Activated CD8-positive, alpha-beta memory T cell treated with anti-CD3 and anti-CD28 coated beads for 4 hours (primary cell): ENCODE measurements at places on chromosomes 3 and 15.

DNA sequence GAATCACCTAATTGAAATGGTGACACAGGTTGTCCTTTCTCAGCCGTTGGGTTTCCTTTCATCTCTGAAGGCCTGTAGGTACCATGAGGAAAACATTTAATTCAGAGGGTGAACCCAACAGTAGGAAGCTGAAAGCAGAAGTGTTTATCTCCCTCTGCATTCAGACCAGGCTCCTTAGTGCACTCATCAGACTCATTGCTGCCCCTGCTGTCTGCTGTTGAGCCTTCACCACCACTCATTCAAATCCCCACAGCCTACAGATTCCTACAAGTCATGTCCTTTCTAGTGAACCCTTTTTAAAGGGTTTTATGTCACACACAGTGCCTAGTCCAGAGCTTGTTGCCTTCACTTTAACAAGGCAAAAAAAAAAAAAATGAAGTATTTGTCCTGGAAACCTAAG lies 13.4 kb downstream of the WDR48 start:
- no peak for DNase-seq

GRCh38 chr3:101720851-101721840 lies 3.3 kb upstream of the CEP97 start:
- DNase-seq, result no peak

GRCh38 chr3:165644331-165644730 lies 192.9 kb downstream of the BCHE start:
- no peak for DNase-seq

GRCh38 chr3:81909796-81910195 lies 148.4 kb upstream of the GBE1 start:
- DNase-seq, result no peak

DNA sequence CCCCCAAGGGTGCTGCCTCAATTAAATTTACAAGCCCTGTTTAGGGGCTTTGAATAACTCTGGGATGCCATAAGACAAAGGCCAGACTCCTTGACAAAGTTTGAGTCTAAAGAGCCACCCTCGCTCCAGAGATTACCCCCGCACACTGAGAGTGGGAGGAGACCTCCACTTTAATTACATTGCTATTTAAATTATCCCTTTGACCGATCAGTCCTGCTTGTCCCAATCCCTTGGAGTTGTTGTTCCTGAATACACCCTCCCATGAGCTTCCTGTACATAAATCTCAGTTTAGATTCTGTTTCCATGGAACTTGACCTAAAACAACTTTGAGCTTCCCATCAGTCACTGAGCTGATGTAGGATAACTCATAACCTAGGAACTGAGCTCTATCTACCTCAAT lies 596.3 kb downstream of the PYDC2 start:
- no peak for DNase-seq

GRCh38 chr3:103367481-103367880 lies 932.7 kb downstream of the ZPLD1 start:
- no peak for DNase-seq

- no peak for DNase-seq
These were observed 363.3 kb downstream of the ULK4 start for GRCh38 chr3:41598402-41599126.

- DNase-seq, result no peak
These were observed 118.2 kb upstream of the THBS1 start for GRCh38 chr15:39462691-39463090.

- DNase-seq, result no peak
These were observed 127.0 kb downstream of the STAG1 start for GRCh38 chr3:136624894-136625815.

DNA sequence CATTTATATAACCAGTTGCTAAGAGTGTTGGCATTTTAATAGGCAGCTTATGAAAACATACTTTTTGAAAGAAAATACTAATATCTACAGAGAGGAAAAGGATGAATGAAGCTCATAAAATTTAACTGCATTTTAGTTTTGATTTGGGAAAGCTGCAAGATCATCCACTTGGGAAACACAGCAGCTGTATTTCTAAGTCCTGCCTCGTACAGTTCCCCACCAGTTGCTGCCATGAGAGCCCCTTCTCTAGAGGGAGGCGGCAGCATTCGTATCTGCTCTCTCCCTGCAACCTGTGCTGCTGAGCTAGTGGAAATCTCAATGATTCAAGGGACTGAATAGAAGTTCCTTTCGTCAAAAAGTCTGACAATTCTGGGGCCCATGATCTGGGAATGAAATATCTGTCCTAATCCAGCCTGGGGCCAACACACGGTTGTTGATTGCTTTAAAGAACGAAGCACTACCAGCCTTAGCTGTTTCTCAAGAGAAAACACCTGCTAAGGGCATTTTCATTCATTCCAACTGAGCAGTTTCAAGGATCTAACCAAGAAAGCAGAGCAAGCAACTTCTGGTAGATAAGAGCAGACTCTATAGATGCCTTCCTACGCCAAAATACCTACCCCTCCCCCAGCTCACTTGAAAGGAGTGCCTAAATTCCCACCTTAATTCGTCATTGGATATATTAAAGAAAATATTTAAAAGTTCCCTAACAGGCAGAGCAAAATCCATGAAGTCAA lies 223.7 kb downstream of the MAGI1 start:
- DNase-seq, result no peak

DNA sequence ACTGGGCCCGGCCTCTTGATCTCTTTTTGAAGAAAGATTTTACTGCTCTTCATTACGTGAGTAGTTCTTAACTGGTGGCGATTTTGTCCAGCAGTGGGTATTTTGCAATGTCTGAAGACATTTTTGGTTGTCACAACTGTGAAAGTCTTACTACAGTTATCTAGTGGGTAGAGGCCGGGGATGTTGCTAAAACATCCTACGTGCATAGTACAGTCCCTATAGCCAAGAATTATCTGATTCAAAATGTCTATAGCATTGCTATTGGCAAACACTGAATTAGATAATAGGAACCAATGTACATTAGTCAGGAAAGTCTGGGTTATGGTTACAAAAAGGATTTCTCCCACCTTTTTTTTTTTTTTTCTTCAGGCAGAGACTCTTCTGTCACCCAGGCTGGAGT lies 38.1 kb downstream of the FOXL2 start:
- DNase-seq, result no peak

GRCh38 chr3:124041553-124041952 lies 49.6 kb upstream of the ROPN1 start:
- DNase-seq, result no peak

DNA sequence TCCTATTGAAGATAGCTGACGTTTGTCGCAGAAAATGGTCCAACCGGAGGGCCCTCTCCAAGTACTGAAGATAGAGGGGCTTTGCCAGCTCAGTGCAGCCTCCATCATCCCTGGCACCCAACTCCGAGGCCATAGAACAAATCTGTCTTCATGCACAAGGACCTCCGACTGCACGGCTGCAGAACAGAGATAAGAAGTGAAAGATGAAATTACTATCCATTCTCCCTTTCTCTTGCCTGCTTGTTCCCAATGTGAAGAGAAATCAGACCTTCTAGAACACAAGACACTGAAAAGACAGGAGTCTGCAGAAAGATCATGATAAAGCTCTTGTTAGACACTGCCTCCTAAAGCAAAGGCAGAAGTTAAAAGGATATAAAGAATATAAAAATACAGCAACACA lies 19.9 kb downstream of the INO80 start:
- DNase-seq, result no peak

GRCh38 chr3:136817448-136817847 lies 1.5 kb upstream of the SLC35G2 start:
- DNase-seq, result no peak

DNA sequence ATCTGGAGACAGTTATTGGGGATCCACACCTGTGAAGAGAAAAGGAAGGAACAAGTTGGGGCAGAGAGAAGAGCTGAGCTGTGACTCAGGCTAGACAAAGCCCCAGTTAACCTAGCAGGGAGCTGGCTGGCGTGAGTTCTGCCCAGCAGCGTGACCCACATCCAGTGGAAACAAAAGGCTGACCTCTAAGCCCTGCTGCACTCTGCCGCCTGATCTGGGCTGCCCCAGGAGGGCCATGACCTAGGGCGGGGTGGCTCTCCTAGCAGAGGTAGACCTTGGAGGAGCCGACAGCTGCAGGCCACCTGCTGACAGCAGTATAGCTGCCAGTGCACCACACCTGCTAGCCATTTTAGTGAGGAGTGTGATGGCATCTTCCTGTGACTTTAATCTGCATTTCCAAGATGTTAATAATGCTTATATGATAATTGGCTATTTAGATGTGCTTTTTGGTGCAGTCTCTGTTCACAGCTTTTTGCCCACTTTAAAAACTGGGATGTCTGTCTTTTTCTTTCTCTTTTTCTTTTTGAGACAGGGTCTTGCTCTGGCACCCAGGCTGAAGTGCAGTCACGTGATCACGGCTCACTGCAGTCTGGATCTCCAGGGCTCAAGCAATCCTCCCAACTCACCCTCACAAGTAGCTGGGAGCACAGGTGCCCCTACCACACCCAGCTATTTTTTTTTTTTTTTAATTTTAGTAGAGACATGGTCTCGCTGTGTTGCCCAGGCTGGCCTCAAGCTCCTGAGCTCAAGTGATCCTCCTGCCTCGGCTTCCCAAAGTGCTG lies 78.1 kb downstream of the LSM3 start:
- DNase-seq, result no peak

DNA sequence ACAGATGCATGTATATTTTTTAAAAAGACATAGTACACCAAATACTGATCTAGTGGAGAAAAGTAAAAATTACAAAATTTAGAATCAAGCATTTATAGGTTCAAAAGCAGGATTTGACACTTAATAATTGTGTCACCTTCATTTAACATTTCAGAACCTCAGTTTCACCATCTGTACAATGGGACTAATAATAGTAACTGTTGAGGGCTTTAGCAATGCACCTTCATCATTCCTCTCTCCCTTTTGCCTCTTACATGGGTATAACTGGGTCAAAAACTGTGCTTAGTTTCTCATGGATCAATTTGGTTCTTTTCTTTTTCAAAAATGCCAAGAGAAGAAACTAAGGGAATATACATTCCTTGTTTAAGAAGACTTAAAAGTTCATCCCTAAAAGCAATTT lies 5.5 kb upstream of the TMEM212 start:
- DNase-seq, result no peak

DNA sequence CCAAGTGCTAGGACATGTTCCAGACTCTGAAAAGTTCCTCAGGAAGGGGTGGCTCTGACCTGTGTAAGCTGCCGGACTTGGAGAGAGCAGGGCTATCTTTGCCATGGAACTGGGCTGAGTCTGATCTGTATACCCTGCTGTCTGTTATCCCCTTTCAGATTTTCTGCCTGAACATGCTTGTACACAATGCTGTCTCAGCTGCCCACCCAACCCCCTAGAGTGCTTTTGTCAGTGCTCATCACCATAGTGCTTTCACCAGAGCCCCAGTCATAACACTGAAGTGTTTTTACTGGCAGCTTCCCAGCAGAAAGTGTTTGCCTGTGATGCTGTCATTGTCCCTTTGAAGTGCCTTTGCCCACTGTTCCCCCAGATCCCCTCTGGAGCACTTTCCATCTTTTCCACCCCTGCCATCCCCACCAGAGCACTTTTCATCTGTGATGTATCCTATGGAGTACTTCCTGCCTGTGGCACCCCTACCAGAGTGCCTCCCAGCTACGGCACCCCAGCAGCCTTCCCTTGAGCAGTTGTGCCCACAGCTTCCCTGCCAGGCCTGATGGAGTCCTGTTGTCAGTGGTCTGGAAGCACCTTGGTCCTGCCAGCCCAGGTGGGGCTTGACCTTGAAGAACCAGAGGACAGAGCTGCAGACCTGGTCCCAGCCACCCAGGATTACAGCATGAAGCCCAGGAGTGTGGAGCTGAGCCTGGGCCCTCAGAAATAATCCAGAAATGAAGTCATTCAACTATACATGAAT lies 397.7 kb downstream of the DIPK2A start:
- no peak for DNase-seq

DNA sequence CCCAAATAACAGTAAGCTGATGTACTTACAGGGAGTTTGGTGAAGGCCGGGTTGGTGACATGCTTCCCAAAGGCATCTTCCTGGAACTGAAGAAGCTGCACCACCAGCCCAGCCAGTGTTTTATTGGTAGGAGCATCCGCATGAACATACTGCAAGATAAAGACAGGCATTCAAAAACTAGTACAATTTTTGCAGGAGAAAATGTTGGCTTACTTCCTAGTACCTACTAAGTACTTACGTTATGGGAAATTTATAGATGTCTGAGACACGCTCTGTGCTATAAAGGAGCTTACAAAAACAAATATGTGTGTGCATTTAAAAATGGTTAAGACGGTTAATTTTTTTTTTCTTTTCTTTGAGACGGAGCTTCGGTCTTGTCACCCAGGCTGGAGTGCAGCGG lies 8.9 kb downstream of the SMARCC1 start:
- no peak for DNase-seq

DNA sequence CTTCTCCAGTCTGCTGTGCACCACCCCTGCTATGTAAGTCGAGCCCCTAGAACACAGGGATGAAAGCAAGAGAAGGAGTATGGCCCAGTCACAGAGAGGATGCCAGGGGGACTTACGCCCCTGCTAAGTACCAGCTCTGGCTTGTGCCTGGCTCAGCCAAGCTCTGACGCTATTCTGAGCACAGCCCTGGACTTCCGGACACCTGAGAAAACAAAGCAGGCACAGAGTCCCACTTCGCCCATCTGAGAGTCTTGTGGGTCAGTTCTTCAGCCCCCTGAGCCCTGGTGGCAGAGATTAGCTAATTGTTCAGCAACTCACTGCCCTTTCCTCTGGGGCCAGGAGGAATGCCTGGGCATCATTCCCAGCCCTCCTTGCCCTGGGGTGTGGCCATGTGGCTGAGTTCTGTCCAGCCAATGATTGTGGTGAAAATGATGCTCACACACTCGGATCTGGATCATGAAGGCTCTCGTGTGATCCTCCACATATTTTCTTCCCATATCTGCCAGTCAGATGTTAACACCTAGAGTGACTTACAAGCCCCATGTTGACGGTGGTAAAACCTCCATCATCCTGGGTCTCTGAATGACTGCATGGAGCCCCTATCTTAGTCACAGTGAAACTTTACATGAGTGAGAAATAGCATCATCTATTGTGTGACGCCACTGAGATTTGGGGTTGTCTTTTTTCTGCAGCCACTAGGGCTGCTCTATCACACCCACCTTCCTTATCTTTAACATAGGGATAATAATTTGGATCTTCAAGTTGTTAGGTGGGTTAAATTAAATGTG lies 105.7 kb downstream of the TPRA1 start:
- no peak for DNase-seq

GRCh38 chr3:106401666-106402490 lies 533.1 kb upstream of the CBLB start:
- no peak for DNase-seq

GRCh38 chr3:128663151-128663550 lies 12.5 kb upstream of the RPN1 start:
- no peak for DNase-seq

GRCh38 chr3:78974181-78974790 lies 793.5 kb downstream of the ROBO1 start:
- no peak for DNase-seq

DNA sequence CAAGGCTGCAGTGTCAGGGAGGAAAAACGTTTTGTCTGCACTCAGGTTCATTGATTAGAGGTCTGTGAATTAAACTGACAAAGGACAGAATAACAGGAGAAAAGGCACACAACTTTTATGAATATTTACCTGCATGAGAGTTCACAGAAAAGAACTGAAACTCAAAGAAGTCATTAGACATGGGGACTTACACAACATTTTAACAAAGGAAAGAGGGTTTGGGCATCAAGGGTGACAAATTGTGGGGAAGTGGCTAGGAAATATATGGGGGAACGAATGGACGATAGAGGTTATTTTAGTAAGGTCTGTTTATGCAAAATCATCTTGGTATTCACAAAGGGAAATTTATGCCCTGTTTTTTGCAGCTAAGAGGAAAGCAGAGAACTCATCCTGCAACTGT lies 65.6 kb upstream of the C15orf39 start:
- no peak for DNase-seq
